ENCODE measurements at places on chromosomes 2 and 18.

- no peak overlapping the region for H3K4me3 ChIP-seq
- no peak for DNase-seq
- no peak overlapping the region for H3K27ac ChIP-seq
Measured at GRCh38 chr2:241179899-241180298, 8.6 kb upstream of the ANO7 start.

DNA sequence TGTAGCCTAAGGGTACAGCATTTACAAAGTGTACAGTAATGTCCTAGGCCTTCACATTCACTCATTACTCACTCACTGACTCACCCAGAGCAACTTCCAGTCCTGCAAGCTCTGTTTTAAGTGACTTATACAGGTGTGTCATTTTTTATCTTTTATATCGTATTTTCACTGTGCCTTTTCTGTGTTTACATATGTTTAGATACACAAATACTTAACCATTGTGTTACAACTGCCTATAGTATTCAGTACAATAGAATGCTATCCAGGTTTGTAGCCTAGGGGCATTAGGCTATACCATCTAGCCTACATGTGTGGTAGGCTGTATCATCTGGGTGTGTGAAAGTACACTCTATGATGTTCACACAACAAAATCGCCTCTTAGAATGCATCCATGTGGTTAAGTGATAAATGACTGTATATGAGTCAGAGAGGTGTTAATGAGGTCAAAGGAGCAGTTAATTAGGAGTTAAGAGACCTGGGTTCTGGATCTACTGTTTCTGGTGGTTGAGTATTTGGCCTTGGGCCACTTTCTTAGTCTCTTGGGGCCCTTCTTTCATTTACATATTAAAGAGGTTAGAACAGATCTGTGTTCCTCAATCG, 149.1 kb downstream of the GREB1L start:
- no peak for DNase-seq
- no peaks in the 10 kb centered on the region for H3K4me1 ChIP-seq
- no peak overlapping the region for H3K4me3 ChIP-seq
- no peak overlapping the region for H3K27ac ChIP-seq

- no peak overlapping the region for H3K4me3 ChIP-seq
- H3K4me1 ChIP-seq = peaks cover 12% of the 10 kb centered on the region
- H3K36me3 ChIP-seq = no peaks in the 10 kb centered on the region
- no peak overlapping the region for H3K27ac ChIP-seq
Measured at GRCh38 chr2:118855451-118856279, 8.2 kb upstream of the EN1 start.

DNA sequence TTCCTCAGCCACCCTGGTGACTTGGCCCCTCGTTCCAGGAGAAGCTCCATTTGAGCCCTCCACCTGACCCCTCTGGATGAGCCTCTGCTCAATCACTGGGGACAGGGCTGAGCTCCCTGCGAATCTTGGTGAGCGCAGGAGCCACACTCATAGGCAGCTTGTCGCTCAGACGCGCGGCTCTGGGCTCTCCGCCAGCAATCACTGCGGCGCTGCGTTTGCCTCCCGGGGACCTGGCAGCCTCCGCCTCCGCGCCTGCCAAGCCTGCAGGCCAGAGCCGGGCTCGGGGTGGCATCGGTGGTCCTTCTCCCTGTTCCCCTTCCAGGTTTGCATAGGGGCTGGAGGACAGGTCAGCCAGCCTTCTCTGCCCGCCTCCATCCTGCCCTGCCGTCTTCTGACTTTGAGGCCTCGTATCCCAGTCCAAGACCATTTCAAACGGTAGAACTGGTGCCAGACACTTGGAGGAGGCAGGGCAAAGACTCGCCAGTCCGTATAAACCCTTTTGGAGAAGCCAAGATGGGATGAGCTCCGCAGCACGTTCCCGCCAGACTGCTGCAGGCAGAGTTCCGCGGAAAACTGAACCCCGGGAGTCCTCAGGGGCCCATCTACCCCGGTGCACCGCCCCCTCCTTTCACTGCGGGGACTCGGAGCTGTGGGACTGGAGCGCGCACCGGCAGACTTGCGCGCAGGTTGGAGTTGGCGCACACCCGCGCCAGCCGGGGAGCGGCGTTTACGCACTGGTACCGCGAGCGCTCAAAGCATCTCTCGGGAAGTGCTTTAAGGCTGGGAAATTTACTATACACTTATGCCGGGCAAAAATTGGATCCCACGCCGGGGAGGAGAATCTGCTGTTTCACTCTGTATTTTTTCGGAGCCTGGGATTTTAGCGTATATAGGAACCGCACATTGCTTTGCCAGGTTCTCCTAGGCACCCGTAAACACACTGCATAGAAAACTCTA, 1.1 kb upstream of the TACR1 start:
- H3K27me3 ChIP-seq = no peaks in the 10 kb centered on the region
- peak overlapping the region; percentile 29 for H3K4me3 ChIP-seq
- peaks cover 13% of the 10 kb centered on the region for H3K4me1 ChIP-seq
- no peak overlapping the region for H3K27ac ChIP-seq

- no peak overlapping the region for H3K27ac ChIP-seq
- no peak for DNase-seq
- no peaks in the 10 kb centered on the region for H3K27me3 ChIP-seq
- no peak overlapping the region for H3K4me3 ChIP-seq
- no peaks in the 10 kb centered on the region for H3K36me3 ChIP-seq
Measured at GRCh38 chr2:75862547-75862946, 151.8 kb upstream of the GCFC2 start.

Data from uterus (tissue), 4 donors.